ENCODE measurements at places on chromosomes 7 and 10.
A peak's percentile ranks its signal among the peaks of the same experiment; 100 is the strongest.

- DNase-seq, result no peak
Measured at GRCh38 chr7:36137754-36138153, 15.3 kb upstream of the EEPD1 start.

- peak; percentile 33 for DNase-seq
Measured at GRCh38 chr10:95716466-95716865, 22.7 kb upstream of the TCTN3 start.

DNA sequence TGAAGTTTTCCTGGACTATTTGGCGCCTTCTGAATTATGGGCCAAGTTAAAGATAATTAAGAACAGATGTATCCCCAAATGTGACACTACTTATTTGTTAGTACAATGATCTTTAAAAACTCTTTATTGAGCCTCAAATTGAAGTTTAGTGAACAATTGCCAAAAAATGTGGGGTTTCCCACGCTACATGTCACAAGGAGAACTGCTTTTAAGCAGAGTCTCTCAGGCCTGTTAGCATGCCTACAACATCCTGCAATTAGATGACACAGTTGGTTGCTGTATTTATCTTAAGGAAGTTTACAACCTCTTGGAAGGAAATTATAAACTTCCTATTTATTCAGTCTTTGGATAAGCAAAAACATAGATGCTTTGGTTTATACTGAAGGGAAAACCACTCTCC is 733.0 kb downstream of the TNS3 start:
- DNase-seq, result no peak

GRCh38 chr7:99419323-99420021 is 10.7 kb downstream of the BUD31 start:
- DNase-seq, result no peak

DNA sequence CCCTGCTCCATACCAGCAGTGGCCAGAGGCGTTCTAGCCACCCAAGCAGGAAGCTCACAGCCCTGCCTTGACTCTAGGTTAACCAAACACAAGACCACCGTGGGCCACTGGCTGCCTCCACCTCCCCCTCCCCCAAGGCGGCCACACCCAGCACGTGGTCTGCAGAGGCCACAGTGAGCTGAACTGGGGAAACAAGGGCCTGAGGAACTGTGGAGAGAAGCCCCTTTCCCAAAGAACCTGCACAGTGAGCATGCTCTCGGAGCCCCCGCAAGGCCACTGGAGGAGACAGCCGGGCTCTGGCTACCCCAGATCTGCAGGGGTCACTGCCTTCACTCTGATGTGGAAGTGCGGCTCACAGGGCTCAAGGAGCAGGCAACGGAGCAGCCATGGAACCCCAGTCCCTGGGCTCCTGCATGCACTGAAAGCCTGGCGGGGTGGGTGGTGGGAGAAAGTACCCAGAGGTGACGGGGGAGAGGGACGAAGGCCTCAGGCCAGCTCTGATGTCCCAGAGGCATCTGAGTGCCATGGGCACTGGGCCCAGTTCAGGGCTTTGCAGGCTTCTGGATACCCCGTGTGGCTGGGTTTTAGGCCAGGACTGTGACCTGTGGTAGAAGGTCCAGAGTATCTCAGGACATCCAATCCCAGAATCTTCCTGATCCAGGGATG is 189.2 kb downstream of the EBF3 start:
- DNase-seq, result no peak

GRCh38 chr10:125514206-125515162 is 168.5 kb downstream of the TEX36 start:
- no peak for DNase-seq

DNA sequence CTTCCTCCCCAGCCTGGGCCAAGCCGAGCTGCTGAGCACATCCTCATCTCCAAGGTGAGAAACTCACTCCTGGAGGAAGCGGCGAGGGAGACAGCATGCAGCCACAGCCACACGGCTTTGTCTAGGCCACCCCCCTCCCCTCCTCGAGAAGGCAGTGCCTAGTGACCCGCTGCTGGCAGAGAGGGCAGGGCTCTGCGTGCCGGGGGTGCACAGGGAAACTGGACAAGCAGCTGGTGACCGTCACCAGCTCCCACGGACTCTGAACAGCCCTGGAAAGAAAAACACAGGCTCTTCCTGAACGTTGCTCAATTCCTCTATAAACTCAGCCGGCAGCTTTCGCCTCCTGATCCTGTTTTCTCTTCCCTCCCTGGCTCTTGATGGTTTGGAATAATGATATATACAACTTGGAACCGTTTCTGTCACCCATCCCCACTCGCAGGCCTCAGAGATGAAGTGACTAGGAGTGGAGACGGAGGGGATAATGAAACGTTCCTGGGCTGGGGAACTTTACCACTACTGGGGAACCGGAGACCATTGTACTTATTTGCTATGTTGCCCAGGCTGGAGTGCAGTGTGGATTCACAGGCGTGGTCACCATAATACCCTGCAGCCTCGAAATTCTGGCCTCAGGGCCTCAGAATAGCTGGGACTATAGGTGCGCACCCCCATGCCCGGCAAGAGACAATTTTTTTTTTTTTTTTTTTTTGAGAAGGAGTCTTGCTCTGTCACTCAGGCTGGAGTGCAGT is 19.3 kb downstream of the PAPOLB start:
- no peak for DNase-seq

GRCh38 chr7:18144166-18144565 is 116.5 kb upstream of the PRPS1L1 start:
- DNase-seq, result peak; percentile 79

All from inflammatory macrophage treated with lipopolysaccharide for 4 hours (primary cell).